ENCODE measurements at places on chromosomes 13 and 19. TPM values are rescaled to one million over a fixed set of nuclear protein-coding genes. Genes with fewer than 3 reads are reported as not detected.
A peak's percentile ranks its signal among the peaks of the same experiment; 100 is the strongest.

OBI1 gene
- 11.7 TPM for total RNA-seq

ZNF98 gene
- 10.0 TPM for total RNA-seq

ZNF582 gene
- 5.5 TPM for total RNA-seq

DNA sequence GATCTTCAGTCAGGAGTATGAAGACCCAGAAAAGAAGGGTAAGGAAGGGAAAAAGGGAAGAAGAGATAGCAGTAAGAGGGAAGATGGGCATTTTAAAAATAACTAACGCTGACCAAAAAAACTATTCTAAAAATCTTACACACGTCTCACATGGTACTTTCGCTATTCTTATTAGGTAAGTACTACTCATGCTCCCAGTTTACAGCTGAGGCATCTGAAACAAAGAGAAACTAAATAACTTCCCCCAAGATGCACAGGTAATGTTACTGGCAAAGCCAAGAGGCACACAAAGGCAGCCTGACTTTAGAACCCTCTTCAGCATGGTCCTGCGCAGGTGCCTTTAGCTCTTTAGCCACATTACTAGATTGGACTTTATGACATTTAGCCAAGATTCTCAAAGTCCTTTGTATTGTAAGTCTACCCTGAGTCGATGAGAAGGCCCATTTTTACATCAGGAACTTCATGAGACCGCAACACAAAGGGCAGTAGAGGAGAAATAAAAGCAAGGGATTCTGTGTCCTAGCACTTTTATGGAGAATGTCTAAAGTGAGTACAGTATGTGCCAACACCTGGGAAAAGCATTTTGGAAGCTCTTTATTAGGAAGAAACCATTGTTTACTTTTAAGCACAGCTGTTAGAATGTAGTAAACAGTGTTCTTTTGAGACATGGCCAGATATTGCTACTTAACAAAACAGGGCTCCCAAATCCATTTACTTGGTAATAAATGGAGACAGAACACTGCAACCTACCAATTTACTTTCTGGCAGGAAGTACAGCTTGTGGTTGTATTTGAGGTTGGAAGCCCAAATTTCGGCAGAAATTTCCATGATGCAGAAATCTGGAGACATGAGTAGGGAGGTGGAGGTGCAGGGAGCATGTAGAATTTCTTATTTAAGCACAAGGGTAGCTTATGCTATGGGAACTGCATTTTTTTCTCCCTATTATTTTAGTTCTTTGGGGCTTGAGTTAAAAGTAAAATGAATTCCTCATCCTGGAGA, 250.7 kb downstream of the KCTD12 start:
- no peak for DNase-seq

GRCh38 chr19:3977242-3978143, 6.6 kb upstream of the DAPK3 start:
- DNase-seq = peak; percentile 67

GRCh38 chr19:3210347-3211017, 14.0 kb upstream of the CELF5 start:
- DNase-seq = no peak

GRCh38 chr13:91426913-91427312, 28.5 kb downstream of the GPC5 start:
- DNase-seq = no peak

GRCh38 chr13:21149568-21149967, 26.8 kb downstream of the SKA3 start:
- DNase-seq = no peak

GRCh38 chr19:42202290-42202880, 15.1 kb downstream of the DEDD2 start:
- DNase-seq = no peak

DNA sequence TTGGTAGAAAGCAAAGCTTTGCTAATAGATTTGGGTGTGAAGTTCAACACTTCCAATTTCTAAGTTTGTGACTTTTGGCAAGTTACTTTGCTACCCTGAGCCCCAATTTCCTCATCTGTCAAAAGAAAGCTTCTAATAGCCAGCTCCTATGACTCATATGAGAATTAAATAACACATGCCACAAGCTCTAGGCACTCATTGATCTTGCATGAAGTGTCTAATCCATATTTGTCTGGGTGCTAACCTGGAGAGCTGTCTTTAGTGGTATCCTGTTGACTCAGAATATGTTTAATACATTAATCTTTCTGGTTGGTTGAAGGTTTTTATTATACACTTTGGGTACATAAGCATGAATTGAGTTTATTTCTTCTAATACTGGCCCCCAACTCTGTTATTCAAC, 188.8 kb downstream of the POSTN start:
- DNase-seq = no peak

GRCh38 chr19:19711934-19712828, 20.7 kb downstream of the ZNF14 start:
- DNase-seq = no peak
